ENCODE measurements at places on chromosomes 3 and 15.

DNA sequence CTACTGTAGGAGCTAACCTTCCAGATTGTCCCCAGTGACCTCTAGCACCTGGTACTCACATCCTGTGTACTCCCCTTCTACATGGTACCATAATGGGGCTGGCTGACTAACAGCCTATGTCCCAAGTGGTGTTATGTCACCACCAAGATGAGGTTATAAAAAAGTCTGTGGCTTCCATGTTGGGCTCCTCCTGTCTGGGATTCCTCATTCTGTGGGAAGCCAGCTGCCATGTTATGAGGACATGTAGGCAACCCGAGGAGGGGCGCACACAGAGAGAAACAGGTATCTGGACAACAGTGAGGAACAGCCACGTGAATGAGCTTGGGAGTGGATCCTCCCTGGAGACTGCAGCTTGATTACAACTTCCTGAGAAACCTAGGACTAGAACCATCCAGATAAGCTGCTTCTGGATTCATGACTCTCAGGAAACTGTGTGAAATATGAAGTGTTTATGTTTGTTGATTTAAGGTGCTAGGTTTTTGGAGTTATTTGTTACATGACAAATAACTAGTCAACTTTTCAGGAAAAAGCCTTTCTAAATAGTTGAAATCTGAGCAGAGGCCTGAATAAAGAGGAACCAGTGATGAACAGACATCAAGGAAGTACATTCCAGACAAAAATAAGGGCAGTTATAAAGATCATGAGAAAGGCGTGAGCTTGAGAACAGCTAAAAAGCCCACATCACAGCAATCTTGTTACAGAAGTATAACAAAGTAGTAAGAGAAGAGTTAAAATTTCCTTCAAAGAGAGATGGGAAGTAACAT, 21.7 kb downstream of the GOLIM4 start:
- no peaks in the 10 kb centered on the region for H3K27me3 ChIP-seq
- no peaks in the 10 kb centered on the region for H3K36me3 ChIP-seq
- H3K27ac ChIP-seq: no peak overlapping the region
- H3K4me3 ChIP-seq: no peak overlapping the region
- H3K4me1 ChIP-seq: peaks cover 8% of the 10 kb centered on the region
- DNase-seq: no peak

- peaks cover 11% of the 10 kb centered on the region for H3K36me3 ChIP-seq
- no peak for DNase-seq
- no peak overlapping the region for H3K4me3 ChIP-seq
- H3K4me1 ChIP-seq: peaks cover 9% of the 10 kb centered on the region
- no peaks in the 10 kb centered on the region for H3K27me3 ChIP-seq
- no peak overlapping the region for H3K27ac ChIP-seq
Observed at GRCh38 chr3:150557725-150558124, 11.1 kb downstream of the EIF2A start.

GRCh38 chr3:73797311-73797710, 172.6 kb upstream of the PDZRN3 start:
- no peak for DNase-seq
- no peak overlapping the region for H3K4me3 ChIP-seq
- no peaks in the 10 kb centered on the region for H3K36me3 ChIP-seq
- H3K27ac ChIP-seq: no peak overlapping the region

GRCh38 chr3:42088803-42089530, 2.2 kb upstream of the TRAK1 start:
- H3K4me3 ChIP-seq: no peak overlapping the region
- peaks cover 53% of the 10 kb centered on the region for H3K4me1 ChIP-seq
- peaks cover 33% of the 10 kb centered on the region for H3K36me3 ChIP-seq
- H3K27me3 ChIP-seq: peaks cover 1% of the 10 kb centered on the region

GRCh38 chr3:16372362-16373292, 107.6 kb downstream of the OXNAD1 start:
- H3K27me3 ChIP-seq: no peaks in the 10 kb centered on the region
- H3K4me1 ChIP-seq: peaks cover 71% of the 10 kb centered on the region
- no peak overlapping the region for H3K27ac ChIP-seq
- DNase-seq: no peak
- H3K4me3 ChIP-seq: no peak overlapping the region
- H3K36me3 ChIP-seq: peaks cover 18% of the 10 kb centered on the region

DNA sequence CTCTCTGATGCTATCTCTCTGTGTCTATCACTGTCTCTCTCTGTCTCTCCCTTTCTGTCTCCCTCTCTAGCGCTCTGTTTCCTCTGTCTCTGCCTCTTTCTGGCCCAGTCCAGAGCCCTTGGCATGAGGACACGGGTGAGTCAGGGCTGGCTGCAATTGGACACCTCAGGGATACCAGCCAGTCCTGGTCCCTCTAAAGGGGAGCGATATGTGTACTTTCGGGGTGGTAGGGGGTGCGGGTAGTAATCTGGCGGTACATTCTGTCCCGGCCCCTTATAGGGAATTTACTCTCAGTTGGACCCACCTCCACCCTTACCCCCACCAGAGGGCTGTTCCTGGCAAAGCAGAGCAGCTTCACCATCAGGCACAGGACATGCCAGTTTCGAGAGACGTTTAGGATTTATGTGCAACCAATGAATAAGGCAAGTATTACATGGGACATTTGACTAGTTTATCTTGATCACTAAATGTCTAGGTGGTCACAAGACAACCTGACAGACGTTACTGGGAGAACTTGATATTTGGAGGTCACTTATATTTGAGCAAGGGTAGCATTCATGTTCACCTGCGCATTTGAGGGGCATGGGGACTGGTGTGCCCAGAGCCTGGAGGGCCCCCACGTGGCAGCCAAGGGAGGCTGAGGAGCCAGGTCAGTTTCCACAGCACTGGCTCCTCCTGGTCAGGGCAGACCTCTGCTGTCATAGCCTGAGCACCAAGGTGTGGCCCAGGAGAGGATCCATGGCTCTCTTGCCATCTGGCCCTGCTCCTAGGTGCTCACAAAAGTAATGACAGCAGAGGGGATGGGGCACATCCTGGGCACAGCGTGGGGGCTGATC, 256.1 kb downstream of the PLCL2 start:
- no peaks in the 10 kb centered on the region for H3K36me3 ChIP-seq
- peaks cover 18% of the 10 kb centered on the region for H3K4me1 ChIP-seq

- no peak overlapping the region for H3K27ac ChIP-seq
- H3K4me1 ChIP-seq: no peaks in the 10 kb centered on the region
- DNase-seq: peak; percentile 33
- H3K27me3 ChIP-seq: no peaks in the 10 kb centered on the region
Observed at GRCh38 chr15:73560501-73561117, 72.6 kb downstream of the NPTN start.

DNA sequence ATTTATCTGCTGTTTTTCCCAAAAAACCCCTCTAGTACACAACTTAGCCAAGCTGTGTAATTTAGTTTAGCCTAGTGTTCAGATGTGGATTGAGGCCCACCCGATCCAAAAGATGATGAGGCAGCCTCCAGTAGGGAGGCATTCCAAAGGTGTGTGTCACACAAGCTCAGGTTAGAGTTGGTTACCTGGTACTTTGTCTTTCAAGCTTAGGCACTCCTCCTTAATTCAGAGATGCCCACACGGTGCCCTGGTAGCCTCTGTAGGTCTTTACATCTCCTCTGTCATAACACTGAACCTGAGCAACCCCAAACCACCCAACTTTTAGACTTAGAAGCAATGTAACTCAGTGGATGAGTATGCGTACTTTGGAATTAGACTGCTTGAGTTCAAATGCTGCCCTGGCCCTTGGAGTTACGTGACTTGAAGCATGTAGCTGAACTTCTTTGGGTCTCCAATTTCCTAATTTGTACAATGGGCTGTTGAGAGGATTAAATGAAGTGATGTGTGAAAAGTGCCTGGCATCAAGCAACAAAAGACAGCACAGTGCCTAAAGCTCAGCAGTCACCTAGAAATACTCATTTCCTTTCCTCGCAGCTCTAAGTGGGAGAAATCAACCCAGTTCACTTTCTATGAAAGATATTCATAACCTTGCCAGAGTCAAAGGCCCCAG, 284.6 kb upstream of the RARB start:
- H3K4me3 ChIP-seq: no peak overlapping the region
- H3K36me3 ChIP-seq: no peaks in the 10 kb centered on the region
- no peak overlapping the region for H3K27ac ChIP-seq
- no peaks in the 10 kb centered on the region for H3K4me1 ChIP-seq
- H3K27me3 ChIP-seq: no peaks in the 10 kb centered on the region

- H3K27ac ChIP-seq: no peak overlapping the region
- H3K4me1 ChIP-seq: no peaks in the 10 kb centered on the region
- H3K36me3 ChIP-seq: no peaks in the 10 kb centered on the region
- no peak for DNase-seq
Observed at GRCh38 chr3:21551019-21551418, 200.0 kb downstream of the ZNF385D start.

GRCh38 chr15:96353930-96354730, 23.6 kb downstream of the NR2F2 start:
- no peak for DNase-seq
- no peak overlapping the region for H3K4me3 ChIP-seq
- H3K27me3 ChIP-seq: peaks cover 69% of the 10 kb centered on the region
- no peak overlapping the region for H3K27ac ChIP-seq
- peaks cover 24% of the 10 kb centered on the region for H3K4me1 ChIP-seq

- H3K27me3 ChIP-seq: no peaks in the 10 kb centered on the region
- H3K4me3 ChIP-seq: no peak overlapping the region
- peaks cover 3% of the 10 kb centered on the region for H3K36me3 ChIP-seq
- no peak for DNase-seq
- peaks cover 57% of the 10 kb centered on the region for H3K4me1 ChIP-seq
Observed at GRCh38 chr15:84702961-84703482, 12.9 kb downstream of the SEC11A start.

DNA sequence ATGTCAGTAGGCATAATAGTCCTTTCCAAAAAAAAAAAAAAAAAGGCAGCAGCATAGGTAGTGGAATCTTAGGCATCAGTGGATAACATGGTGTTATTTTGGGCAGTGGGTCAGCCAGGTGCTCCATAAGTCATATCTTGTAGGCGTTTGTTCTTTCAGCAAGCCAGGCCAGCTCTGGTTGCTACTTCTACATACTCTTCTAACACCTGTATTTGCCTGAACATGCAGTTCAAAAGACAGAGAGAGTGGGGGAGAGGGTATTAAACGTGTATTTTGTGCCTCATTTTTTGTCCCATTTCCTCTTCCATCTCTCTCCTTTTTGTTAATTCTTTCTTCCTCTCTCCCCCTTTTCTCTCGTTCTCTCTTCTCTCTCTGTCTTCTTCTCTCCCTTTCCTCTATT, 110.4 kb downstream of the TPRG1 start:
- no peak overlapping the region for H3K4me3 ChIP-seq
- H3K27ac ChIP-seq: no peak overlapping the region
- peaks cover 3% of the 10 kb centered on the region for H3K27me3 ChIP-seq

- peaks cover 4% of the 10 kb centered on the region for H3K27me3 ChIP-seq
- DNase-seq: no peak
- no peak overlapping the region for H3K4me3 ChIP-seq
- H3K4me1 ChIP-seq: no peaks in the 10 kb centered on the region
- H3K36me3 ChIP-seq: no peaks in the 10 kb centered on the region
Observed at GRCh38 chr3:32186097-32186496, 52.4 kb upstream of the CMTM8 start.

DNA sequence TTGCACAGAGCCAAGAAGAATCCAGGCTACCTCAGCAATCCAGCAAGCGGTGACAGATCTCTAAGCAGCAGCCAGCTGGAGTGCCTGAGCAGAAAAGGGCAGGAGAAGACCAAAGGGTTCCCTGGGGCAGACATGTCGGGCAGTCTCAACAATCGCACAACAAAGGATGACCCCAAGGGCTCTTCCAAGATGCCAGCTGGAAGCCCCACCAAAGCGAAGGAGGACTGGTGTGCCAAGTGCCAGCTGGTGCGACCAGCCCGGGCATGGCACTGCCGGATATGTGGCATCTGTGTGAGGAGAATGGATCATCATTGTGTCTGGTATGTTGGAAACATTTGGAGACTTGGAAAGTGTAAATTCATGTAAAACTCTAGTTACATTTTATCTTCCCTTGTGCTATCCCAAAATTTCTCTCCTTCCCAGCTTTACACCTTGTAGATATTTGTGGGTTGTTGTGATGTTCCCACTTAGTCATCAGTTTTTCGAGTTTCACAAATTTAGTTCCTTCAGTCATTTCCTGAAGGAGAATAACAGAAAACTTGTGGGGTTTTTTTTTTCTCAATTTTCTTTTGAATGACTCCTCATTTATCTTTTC, 6.4 kb downstream of the ZDHHC23 start:
- H3K4me1 ChIP-seq: peaks cover 11% of the 10 kb centered on the region
- no peak overlapping the region for H3K4me3 ChIP-seq
- no peak for DNase-seq
- no peak overlapping the region for H3K27ac ChIP-seq
- H3K36me3 ChIP-seq: no peaks in the 10 kb centered on the region

- H3K4me3 ChIP-seq: no peak overlapping the region
- H3K27ac ChIP-seq: no peak overlapping the region
- no peaks in the 10 kb centered on the region for H3K4me1 ChIP-seq
- H3K27me3 ChIP-seq: peaks cover 2% of the 10 kb centered on the region
Observed at GRCh38 chr15:36254426-36254825, 325.0 kb upstream of the CDIN1 start.

DNA sequence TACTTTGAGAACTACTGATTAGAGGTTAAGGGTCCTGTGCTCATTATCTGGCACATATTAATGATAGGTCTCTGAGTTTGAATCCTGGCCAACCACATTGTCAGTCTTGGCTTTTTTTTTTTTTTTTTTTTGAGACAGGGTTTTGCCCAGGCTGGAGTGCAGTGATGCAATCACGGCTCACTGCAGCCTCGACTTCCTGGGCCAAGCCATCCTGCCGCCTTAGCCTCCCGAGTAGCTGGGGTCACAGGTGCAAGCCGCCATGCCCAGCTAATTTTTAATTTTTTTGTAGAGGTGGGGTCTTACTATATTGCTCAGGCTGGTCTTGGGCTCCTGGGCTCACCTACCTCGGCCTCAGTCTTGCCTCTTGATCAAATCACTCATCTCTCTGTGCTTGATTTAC, 547 bp upstream of the PCCB start:
- H3K4me1 ChIP-seq: peaks cover 21% of the 10 kb centered on the region
- no peaks in the 10 kb centered on the region for H3K36me3 ChIP-seq
- no peak for DNase-seq
- H3K27me3 ChIP-seq: peaks cover 2% of the 10 kb centered on the region

GRCh38 chr3:66812741-66813140, 185.4 kb upstream of the KBTBD8 start:
- DNase-seq: no peak
- H3K4me3 ChIP-seq: no peak overlapping the region
- no peaks in the 10 kb centered on the region for H3K4me1 ChIP-seq

GRCh38 chr3:55558316-55558715, 71.2 kb upstream of the WNT5A start:
- no peak overlapping the region for H3K4me3 ChIP-seq
- H3K4me1 ChIP-seq: no peaks in the 10 kb centered on the region
- no peak overlapping the region for H3K27ac ChIP-seq
- DNase-seq: no peak
- H3K27me3 ChIP-seq: no peaks in the 10 kb centered on the region
- no peaks in the 10 kb centered on the region for H3K36me3 ChIP-seq

- no peaks in the 10 kb centered on the region for H3K27me3 ChIP-seq
- H3K4me1 ChIP-seq: no peaks in the 10 kb centered on the region
- H3K36me3 ChIP-seq: no peaks in the 10 kb centered on the region
- DNase-seq: no peak
- H3K4me3 ChIP-seq: no peak overlapping the region
- no peak overlapping the region for H3K27ac ChIP-seq
Observed at GRCh38 chr3:111769110-111769991, 89.7 kb upstream of the PHLDB2 start.

GRCh38 chr15:62211348-62211747, 46.3 kb upstream of the C2CD4B start:
- no peaks in the 10 kb centered on the region for H3K4me1 ChIP-seq
- no peak overlapping the region for H3K4me3 ChIP-seq
- no peaks in the 10 kb centered on the region for H3K36me3 ChIP-seq
- no peak for DNase-seq
